ENCODE measurements at places on chromosomes 5 and 9. TPM values are rescaled to one million over a fixed set of nuclear protein-coding genes. Genes with fewer than 3 reads are reported as not detected.

GRCh38 chr9:1522219-1522767 is 472.1 kb downstream of the DMRT2 start:
- H3K4me1 ChIP-seq, result no peaks in the 10 kb centered on the region
- no peaks in the 10 kb centered on the region for H3K27me3 ChIP-seq
- no peak for DNase-seq
- H3K27ac ChIP-seq, result no peak overlapping the region
- no peaks in the 10 kb centered on the region for H3K36me3 ChIP-seq

- no peaks in the 10 kb centered on the region for H3K27me3 ChIP-seq
- no peak for DNase-seq
- H3K27ac ChIP-seq, result no peak overlapping the region
- H3K36me3 ChIP-seq, result no peaks in the 10 kb centered on the region
- H3K4me1 ChIP-seq, result no peaks in the 10 kb centered on the region
Measured at GRCh38 chr9:9901624-9902023, 711.2 kb downstream of the PTPRD start.

- H3K4me1 ChIP-seq, result peaks cover 22% of the 10 kb centered on the region
- no peak overlapping the region for H3K27ac ChIP-seq
- no peaks in the 10 kb centered on the region for H3K36me3 ChIP-seq
- no peak overlapping the region for H3K4me3 ChIP-seq
- no peaks in the 10 kb centered on the region for H3K27me3 ChIP-seq
Measured at GRCh38 chr9:71663216-71663615, 105.1 kb downstream of the CEMIP2 start.

GRCh38 chr5:99068944-99069650 is 140.3 kb upstream of the CHD1 start:
- no peak overlapping the region for H3K4me3 ChIP-seq
- H3K36me3 ChIP-seq, result no peaks in the 10 kb centered on the region
- no peaks in the 10 kb centered on the region for H3K27me3 ChIP-seq
- no peaks in the 10 kb centered on the region for H3K4me1 ChIP-seq

GRCh38 chr5:16916262-16916878 is 19.7 kb downstream of the MYO10 start:
- no peak for DNase-seq
- H3K36me3 ChIP-seq, result no peaks in the 10 kb centered on the region
- H3K27ac ChIP-seq, result no peak overlapping the region
- H3K4me3 ChIP-seq, result no peak overlapping the region

Gene ZNF483
- 1.4 TPM for polyA plus RNA-seq

- no peaks in the 10 kb centered on the region for H3K27me3 ChIP-seq
- no peak overlapping the region for H3K27ac ChIP-seq
- no peak overlapping the region for H3K4me3 ChIP-seq
- no peak for DNase-seq
- H3K4me1 ChIP-seq, result peaks cover 78% of the 10 kb centered on the region
Measured at GRCh38 chr9:97990259-97990658, 7.1 kb downstream of the ANP32B start.

All from HepG2 (cell line).